ENCODE measurements at places on chromosomes 4 and X.
A peak's percentile ranks its signal among the peaks of the same experiment; 100 is the strongest.

DNA sequence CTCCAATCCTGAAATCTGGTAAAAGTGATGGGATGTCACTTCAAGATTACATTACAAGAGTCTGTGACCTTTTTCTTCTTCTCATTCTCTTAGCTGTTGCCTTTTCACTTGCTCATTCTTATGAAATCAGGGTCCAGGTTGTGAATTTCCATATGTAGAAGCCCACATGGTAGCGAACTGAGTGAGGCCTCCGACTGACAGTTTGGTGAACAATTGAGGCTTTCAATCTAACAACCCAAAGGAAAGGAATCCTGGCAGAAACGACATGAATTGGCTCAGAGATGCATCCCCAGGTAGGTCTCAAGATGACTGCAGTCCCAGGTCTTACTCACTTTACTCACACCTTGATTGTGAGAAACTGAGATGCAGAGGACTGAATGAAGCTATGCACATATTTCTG is 203.4 kb upstream of the FAT4 start:
- DNase-seq, result no peak

DNA sequence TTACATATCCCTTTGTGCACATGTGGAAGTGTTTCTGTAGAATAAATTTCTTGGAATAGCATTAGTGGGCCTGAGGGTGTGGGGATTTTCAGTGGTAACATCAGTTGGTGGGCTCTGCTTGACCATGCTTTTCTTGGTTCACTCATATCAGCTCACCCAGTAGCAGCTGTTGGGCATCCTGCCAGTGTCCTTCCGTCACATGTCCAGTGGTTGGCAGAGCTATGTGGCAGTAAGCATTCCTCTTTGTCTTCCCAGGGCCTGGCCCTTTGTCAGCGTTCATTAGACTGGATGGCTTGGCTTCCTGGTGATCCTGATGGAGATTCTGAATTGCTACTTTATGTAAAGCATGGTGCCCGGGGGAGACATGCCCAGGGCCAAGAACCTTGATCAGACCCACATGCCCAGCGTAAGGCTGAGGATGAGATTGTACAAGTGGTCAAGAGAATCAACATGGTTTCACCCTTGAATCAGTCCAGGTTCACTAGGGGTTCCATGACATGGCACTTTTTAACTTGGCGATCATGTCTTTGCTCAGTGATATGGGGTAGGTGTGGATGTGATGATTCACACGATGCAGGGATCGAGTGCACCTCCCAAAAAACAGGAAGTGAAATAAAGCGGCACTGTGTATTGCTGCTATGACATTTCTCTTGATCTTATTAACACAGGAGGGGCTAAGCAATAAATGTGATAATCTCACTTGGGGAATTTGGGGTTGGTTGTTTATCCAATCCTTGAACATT is 72.1 kb upstream of the IGFBP7 start:
- DNase-seq, result peak; percentile 79

- no peak for DNase-seq
Measured at GRCh38 chr4:39963656-39964055, 14.1 kb downstream of the PDS5A start.

DNA sequence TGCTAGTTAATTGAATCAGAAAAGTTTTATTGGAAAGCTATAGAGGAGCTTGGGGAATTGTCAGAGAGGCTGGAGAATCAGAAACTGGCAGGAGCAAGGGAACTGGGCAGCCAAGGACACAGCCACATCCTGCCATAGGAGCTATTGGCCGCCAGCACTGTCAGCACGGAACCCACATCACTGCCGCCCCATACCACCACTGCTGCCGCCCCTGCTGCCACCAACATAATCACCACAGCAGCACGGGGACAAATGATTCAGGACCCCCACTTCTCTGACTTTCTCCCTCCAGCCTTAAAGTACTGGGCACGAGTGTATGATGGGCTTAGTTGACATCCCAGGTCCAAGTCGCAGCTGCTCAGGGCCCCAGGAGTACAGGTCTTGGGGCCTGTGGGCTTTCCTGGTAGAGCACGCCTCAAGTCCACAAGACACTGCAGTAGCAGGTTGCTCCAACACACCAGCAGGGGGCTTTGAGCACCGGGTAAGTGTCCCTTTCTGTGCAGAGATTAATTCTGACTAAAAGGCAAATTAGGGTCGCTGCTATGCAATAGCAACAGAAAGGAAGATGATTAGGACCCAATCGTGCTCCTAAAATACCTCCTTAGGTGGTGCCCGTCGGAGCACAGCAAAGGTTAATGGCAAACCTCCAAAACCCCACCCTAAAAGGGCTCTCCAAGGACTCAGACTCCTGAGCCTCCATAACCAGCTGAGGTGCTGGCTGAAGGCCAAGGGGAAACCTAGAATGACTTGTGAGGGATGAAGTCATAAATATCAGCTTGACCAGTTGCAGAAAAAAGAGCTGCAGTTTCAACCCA is 6.9 kb downstream of the PJA1 start:
- no peak for DNase-seq

DNA sequence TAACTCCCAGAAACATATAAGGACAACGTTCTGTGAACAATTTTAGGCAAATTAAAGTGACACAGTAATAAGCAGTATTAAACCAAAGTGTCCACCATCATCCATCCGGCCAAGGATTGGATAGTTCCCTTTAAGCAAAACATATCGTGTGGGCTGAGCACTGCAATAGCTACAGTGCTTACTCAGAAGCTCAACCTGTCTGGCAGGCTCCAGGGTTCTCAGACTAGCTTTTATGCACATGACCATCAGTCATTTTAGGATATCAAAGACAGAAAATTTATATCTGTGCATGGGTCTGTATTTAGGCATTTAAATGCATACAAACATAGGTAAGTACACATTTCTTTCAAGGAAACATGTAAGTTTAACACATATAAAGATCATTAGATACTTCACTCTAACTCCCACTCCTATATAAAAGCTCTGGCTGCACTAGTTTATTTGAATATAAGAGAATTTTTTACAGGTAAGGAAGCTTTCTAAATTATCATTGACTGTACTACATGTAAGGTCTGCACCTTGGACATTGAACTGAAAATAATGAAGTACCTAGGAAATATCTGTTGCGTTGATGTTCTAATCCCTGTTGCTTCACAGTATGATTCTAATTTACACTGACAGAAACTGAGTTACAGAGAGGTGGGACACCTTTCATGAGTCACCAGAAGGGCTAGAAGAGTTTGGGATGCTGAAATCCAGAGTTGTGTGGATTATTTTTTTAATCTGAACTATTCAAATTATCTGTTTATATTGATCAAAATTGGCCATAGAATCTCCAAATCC is 67.6 kb downstream of the ELOVL6 start:
- DNase-seq, result no peak

DNA sequence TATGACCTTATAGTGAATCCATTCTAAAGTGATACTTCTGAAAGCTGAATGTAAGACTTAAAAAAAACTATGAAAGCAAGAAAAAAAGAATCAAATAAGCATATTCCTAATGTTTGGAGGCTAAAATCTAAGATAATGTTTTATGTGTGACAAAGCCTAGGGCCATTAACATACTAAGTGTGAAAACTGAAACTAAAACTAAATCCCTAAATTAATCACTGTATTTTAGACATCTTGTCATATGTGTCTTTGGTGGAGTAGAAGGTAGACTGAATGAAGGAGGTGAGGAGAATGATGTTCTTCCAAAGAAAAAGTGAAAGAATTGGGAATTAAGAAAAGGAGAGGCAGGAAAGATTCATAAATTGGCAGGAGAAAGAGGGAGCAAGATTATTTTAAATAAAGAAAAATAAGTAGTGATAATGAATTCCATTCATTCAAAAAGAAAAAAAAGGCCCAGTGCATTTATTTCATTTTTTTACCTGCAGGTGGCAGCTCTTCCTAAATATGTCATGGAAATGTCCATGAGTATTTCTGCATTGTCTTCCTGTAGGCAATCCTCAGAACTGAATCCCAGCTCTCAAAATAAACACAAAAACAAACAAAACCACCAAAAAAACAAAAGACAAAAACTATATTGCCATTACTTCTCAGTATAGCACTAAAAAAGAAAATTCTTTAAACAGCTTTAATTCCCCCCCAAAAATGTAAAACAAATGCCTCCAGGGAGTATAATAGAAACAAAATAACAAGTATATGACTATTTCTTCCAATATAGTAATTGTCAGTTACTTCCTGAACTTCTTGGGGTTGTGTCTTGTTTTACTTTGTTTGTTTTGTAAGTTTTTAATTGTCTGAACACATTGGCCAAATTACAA is 17.0 kb upstream of the AP1AR start:
- DNase-seq, result no peak

- peak; percentile 79 for DNase-seq
Measured at GRCh38 chrX:37349221-37350033, at the start of gene PRRG1. Gene PRRG1 (plus strand): TSS chrX:37349364. CDS start chrX:37406250, 56,886 bp downstream.

DNA sequence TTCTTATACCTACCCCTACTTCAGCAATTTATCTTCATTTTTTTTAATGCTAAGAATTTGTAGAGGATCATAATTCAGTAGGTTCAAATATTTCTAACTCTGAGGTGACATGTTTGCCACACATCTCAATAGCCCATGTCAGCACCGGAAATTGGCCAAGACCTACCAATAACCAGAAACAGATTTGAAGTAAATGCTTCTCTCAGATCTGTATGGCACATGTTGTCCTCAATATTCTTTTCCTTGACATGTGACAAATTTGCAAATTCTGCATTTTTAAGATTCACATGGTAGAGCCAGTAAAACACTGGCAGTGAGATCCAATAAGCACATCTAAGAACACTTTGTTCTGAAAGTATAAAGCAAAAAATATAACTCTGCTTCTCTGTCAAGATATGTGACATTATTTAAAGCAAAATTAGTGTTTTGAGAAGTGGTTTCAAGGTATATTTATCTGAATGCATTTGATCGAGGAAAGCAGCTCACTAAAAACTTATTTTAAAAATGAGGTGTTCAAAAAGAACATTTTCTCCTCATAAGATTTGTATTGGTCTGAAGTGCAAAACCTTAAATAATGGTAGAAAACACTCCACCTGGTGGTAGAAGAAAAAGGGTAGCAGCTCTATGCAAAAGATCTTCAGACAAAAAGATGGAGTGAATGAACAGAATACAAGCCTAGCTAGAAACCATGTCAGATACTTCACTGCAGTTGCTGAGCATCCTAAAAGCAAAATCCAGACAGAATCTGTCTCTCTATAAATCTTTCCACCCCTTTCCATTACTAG is 513.8 kb upstream of the FAM241A start:
- no peak for DNase-seq

DNA sequence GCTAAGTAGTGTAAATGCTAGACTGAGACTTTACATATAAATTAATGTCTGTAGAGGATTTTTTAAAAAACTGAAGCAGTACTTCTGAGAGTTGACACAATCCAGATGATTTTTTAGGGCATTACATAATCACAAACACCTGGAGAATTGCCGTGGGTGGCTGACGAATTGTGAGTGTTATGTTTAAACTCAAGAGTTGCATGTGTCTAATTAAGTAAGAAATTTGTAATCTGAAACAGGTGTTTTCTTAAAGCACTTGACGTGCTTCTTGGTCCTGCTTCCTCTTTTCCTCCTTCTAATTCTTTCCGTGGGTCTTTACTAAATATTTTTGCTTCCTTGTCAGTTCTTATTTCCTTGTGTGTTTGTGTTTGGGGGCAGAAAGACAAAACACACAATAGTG is 27.8 kb downstream of the PIR start:
- no peak for DNase-seq

GRCh38 chrX:12970691-12971202 is 4.2 kb upstream of the TMSB4X start:
- no peak for DNase-seq

GRCh38 chr4:125135652-125136051 is 179.1 kb upstream of the FAT4 start:
- no peak for DNase-seq

- DNase-seq, result no peak
Measured at GRCh38 chr4:81377191-81377590, 94.5 kb downstream of the RASGEF1B start.

DNA sequence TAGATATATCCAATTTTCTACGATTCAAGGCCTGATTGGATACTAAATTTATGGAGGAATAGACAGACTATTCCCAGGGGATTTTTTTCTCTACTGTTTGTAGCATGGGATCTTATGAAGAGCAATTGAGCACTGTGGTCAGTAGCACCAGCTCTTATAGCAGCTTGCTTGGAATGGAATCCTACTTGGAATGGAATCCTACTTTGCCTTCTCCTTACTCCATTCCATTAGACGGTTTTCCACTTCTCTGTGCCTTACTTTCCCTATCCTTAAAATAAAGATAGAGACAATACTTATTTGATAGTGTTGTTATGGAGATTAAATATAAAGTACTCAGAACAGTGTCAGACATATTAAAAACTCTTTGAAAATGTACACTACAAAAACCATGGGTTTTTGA is 133.5 kb downstream of the BTC start:
- DNase-seq, result no peak

DNA sequence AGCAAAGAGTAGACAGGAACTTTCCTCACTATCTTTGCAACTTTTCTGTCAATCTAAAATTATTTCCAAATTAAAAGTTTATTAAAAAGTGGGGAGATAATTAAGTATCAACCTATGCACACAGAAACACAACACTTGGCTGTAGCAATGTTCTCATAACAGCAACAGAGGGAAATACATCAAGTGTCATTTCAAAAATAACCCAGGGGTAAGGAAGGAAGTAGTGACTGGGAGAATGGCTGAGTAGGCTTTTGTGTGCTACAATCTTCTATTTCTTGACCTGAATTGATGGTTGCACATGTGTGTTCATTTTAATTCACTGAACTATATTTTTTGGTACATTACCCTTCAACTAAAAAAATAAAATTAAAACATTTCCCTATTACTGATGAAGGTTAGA is 67.5 kb downstream of the ABCG2 start:
- DNase-seq, result no peak

- DNase-seq, result no peak
Measured at GRCh38 chr4:89549907-89550306, 242.3 kb upstream of the GPRIN3 start.

- no peak for DNase-seq
Measured at GRCh38 chrX:110448459-110448858, 89.8 kb downstream of the RTL9 start.

- peak; percentile 65 for DNase-seq
Measured at GRCh38 chr4:168759959-168760527, 250.0 kb downstream of the CBR4 start.

DNA sequence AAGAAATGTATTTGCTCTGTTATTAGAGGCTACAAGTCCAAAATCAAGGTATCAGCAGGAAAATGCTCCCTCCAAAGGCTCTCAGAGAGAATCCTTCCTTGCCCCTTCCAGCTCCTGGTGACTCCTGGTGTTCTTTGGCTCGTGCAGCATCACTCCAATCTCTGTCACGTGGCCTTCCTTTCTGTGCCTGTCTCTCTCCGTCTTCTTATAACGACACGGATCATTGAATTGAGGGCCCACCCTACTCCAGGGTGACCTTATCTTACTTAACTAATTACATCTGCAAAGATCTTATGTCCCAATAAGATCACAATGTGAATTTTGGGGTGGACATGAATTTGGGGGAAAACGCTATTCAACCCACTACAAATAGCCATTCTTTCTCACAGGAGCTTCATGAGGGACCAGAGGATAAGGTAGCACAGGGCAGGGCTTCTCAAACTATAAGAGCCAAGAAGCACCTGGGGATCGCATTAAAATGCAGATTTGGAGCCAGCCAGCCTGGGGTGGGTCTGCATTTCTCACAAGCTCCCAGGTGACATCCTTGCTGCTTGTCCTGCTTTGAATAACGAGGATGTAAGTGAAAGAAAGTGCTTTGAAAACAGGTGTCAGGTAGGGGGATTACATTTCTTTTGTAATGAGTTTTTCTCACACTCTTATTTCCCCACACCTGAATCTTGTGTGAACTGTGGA is 41.9 kb upstream of the APLN start:
- DNase-seq, result no peak
